Esophagus squamous epithelium (tissue), 5 donors: ENCODE measurements at places on chromosomes 1 and 21.

DNA sequence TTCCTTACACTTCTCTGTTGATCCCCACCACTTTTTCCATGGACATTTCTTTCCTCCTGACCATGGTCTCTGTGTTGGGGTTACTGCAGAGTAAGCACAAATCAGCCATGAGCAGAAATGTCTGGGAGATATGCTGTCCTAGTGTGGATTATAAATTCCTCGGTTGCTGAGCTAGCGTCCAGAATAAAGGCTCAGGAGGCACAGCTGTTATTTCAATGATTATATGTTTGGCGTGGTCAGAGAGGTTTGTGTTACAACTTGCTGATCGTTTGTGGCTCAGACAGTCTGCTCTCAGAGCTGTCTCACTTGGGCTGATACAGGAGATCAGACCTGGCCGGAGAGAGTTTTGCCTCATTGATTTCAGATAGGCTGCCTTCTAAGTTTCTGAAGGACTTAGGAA is 37.5 kb upstream of the LAMC2 start:
- no peak for DNase-seq

DNA sequence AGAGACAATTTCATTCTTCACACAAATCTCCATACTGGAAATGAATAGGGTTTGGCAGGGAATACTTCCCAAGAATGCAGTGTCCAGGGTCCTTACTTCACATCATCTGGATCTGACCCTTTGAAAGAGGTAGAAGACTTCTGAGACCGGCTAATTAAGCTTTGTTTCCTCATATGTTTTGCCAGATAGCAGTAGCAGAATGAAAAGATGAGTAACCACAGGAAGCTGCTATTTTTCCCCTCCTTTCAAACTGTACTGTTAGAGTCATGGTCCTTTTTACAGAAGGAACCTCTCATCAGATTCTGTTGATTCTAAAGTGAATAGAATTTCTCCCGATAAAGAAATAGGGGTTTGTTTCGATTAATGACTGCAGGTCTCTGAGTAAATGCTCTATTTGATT is 1.4 kb upstream of the OLFML3 start:
- DNase-seq: no peak

GRCh38 chr1:27436204-27437159 is 44.1 kb downstream of the GPR3 start:
- no peak for DNase-seq

GRCh38 chr21:42624095-42624790 is 29.2 kb upstream of the PDE9A start:
- no peak for DNase-seq

DNA sequence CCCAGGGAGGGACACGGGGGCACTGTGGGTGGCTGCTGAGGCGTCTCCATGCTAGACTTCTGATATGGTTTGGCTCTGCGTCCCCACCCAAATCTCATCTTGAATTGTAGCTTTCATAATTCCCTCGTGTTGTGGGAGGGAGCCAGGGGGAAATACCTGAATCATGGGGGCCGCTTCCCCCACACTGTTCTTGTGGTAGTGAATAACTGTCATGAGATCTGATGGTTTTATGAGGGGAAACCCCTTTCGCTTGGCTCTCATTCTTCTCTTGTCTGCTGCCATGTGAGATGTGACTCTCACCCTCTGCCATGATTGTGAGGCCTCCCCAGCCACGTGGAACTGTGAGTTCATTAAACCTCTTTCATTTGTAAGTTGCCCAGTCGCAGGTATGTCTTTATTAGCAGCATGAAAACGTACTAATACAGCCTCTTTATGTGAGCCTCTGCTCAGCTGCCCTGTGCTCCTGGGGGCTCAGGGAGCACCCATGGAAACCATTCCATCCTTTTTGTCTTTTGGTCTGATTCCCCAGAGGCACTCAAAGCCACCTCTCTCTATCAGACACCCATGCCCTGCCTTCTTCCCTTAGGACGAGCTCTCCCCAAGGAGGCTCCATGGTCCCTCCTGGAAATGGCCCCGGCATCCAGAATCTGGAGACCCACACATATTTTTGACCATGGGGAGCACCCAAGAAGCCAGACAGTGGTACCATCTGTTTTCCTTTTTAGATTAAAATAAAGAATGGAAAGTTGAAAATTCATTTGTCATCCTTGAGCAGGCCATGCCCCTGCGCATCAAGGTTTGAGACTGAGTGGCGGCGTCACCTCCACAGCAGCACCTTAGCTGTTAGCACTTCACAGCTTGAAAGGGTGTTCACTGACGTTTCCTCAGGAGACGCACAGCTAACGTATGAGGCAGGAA is 65.9 kb upstream of the FAM20B start:
- DNase-seq: no peak

GRCh38 chr1:70485624-70486023 is 74.6 kb downstream of the CTH start:
- no peak for DNase-seq
